ENCODE measurements at places on chromosomes 7 and 10. TPM values are rescaled to one million over a fixed set of nuclear protein-coding genes. Genes with fewer than 3 reads are reported as not detected.
A peak's percentile ranks its signal among the peaks of the same experiment; 100 is the strongest.

DNA sequence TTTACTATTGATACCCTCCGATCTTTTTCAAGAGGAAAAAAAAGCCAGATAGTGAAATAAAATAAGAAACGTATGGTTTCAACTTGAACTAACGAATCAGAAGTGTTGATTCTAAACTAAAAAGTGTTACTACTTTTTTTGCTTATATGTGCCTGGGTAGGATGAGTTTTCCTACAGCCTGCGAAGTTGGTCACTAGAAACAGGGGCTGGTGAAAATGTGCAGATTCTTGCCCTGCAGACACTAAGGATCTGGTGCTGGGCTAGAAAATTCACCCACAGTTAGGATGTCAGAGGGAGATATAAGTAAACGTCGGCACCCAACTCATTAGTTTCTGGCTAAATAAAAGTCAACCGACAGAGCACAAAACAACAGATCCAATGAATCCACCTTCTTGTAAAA, 298.7 kb upstream of the NFE2L3 start:
- DNase-seq: no peak

- no peak for DNase-seq
Observed at GRCh38 chr7:108836256-108836655, 266.6 kb downstream of the DNAJB9 start.

- peak; percentile 67 for DNase-seq
Observed at GRCh38 chr10:73060738-73061635, 35.7 kb downstream of the P4HA1 start.

DNA sequence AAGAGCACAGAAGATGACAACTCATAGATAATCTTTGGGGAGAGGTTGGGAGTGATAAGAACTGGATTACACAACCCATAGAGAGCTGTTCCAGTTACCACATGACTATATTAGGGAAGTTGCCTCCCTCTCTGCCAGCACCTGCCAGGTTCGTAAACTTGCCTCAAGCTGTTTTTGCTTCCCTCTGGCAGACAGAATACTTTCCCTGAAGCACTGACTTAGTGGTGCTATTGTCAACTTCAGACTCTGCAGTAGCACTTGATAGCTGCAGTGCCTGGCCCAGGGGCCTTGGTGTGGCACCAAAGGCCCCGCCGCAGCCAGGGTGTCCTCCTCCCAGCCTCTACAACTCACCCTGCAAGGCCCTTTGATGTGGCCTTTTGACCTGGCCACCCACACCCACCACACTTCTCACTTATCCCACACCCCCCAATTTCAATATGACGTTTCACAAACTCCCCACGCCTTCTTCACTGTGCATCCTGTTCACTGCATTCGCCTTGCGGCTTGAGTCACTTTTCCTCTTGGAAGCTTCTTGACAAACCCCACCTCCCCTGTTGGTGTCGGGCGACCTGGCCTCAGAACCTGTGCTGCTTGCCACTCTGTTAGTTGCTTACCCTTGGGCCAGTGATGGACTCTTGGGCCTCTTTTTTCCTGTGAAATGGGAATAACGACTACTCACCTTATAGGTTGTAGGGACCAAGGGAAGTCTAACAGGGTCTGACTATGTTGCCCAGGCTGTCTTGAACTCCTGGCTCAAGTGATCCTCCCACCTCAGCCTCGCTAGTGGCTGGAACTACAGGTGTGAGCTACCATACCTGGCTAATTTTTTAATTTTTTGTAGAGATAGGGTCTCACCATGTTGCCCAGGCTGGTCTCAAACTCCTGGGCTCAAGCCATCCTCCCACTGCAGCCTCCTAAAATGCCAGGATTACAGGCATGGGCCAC, 50.2 kb upstream of the PODXL start:
- DNase-seq: no peak

GRCh38 chr10:79431891-79432831, 13.3 kb downstream of the ZCCHC24 start:
- DNase-seq: peak; percentile 67

GRCh38 chr7:978416-979091, 3.2 kb upstream of the COX19 start:
- no peak for DNase-seq

DNA sequence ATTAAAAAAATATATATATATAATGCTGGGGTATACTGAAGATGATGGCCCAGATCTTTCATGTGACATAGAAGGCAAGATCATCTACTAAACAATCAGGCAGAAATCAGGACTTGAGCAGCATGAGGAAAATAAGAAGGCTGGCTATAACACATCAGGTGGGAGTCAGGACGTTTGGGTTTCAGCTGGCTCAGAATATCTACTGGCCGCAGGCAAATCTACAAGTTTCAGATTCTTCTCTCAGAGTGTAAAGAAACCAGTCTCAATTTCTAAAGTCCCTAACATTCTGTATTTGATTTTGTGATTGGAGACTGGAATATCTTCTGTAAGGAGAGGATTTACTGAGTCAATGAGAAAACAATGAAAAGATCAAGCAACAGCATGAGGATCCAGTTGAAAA, 37.7 kb upstream of the FAM3C start:
- DNase-seq: no peak

- DNase-seq: no peak
Observed at GRCh38 chr7:36165802-36166201, 12.7 kb downstream of the EEPD1 start.

- DNase-seq: no peak
Observed at GRCh38 chr10:6977398-6978186, 397.5 kb upstream of the PRKCQ start.

DNA sequence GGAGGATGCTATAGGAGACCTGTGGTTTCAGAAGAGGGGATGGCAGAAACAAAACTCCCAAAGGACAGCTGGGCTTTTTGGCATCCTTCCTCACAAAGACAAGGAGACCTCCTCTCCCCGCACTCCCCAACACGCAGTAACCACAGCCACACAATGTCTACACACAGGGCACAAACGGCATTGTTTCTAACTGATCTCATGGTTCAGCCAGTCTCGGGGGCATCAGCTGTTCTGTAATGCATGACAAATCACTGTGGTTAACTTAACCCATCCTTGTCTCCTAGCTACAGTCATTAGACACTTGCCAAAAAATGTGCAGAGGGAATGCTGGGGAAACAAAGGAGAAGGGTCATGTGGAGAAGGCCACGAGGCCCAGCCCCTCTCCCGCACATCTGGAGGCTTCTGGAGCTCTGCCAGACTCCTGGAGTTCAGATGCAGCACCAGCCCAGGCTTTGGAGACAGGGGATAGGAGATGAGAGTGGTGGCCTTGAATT, 7.6 kb upstream of the ADAMTS14 start:
- peak; percentile 98 for DNase-seq

GRCh38 chr7:138527746-138528223, 67.7 kb downstream of the TRIM24 start:
- no peak for DNase-seq

DNA sequence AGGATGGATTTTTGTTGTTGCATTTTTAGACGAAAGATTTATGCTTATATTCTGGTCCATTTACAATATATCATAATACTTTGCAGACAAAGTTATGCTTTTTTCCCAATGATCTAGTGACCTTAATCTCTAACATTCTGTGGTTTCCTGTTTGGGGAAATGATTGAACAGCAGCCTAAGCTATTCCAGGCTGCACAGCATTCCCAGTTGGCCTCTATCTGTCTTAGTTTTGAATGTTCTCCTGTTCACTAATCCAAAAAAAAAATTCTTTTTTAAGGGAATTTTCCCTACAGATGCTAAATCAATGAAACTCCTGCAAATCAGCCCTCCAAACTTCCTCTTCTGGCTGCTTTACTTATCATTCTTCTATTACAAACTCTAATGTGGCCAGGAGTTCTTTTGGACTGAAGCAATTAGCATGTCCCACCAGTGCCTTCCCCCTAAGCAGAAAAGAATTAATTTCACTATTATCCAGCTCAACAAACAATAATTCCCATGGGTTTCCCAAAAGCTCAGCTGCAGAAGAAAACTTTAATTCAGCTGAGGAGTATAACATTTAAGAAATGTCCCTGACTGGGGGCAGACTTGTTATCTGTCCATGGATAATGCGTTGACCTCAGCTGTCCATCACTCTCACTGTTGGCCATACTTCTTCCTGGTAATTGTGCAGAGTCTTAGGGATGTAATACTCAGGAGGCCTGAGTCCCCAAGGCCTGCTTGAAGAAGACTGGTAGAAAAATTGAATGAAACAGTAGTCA, 81.9 kb upstream of the TRIL start:
- DNase-seq: peak; percentile 55

GRCh38 chr7:80847027-80847426, 71.8 kb downstream of the SEMA3C start:
- DNase-seq: no peak

DNA sequence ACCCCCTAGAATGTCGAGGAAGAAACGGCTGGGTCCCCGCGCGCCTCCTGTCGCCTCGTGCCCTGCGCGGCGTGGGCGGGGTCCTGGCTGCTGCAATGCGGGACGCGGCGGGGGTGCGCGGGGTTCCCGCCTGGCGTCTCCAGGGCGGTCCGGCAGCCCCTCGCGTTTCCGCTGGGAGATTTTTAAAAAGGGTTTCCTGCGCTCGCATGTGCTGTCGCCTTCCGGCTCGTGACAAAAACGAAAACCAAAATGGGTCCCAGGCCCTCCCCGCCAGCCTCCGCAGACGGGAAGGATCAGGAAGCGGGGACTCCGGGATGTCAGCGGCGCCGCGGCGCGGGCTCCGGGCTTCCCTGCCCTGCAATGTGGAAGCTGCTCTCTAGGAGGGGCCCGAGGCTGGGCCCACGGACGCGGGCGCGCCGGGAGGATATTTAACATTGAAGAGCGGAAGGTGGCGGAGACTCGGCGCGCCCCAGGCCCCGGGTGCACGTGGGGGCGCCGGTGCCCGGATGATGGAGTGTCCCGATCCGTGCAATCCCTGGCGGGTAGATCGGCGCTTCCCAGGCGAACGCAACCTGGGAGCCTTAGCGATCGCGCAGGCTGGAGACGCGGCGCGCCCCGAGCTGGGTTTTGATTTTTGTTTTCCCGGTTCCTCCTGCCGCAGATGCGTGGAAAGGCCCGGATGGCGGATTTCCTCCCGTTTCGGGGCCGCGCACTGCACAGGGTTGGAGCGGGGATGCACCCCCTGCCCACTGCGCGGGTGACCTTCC, 1.0 kb downstream of the PFKP start:
- DNase-seq: peak; percentile 96

DNA sequence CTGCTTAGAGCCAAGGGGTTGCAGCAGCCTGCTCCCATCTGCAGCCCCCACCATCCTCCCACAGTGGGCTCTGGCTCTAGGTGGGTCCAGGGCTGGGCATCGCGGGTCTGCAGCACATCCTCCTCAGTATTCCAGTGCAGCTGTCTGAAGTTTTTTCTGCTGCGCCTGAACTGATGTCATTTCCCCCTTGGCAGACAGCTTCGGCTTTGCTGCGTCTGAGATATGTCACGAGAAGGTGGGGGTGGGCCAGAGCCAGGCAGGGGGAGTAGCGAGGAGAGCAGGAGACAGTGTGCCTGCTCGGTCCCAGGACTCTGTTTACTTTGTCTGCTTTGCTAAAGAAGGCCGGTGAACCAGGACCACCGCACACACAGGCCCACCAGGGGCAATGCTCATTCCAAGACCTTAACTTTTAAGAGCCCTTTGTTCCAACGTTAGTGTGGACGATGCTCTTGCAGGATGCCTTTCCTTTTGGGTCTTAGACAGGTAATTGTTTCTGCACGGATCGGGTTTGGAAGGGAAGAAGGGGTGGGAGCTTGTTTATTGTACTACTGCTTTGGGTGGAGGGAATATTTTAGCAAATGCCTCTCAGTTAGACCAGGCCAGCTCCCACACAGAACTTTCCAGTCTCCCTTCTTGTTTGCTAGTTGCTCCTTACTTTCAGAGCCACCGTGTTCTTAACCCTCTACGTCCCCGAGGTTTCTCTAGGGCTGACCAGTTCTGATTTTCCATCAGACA, 32.4 kb downstream of the WBP1L start:
- peak; percentile 60 for DNase-seq

- DNase-seq: peak; percentile 60
Observed at GRCh38 chr7:68535266-68535665, 1063.0 kb upstream of the AUTS2 start.

- peak; percentile 78 for DNase-seq
Observed at GRCh38 chr10:76382381-76382851, 951.0 kb downstream of the LRMDA start.

- peak; percentile 96 for DNase-seq
Observed at GRCh38 chr10:123967626-123968243, 76.1 kb upstream of the CPXM2 start.

PSD gene
- total RNA-seq: 0.72 TPM

SPRN gene
- total RNA-seq: under 0.01 TPM

MICU1 gene
- total RNA-seq: 79.6 TPM

Data from osteoblast (primary cell).